DMS153 (cell line): ENCODE measurements at places on chromosomes 11 and 22.

- DNase-seq, result no peak
Measured at GRCh38 chr22:45922256-45922655, 54.7 kb downstream of the WNT7B start.

DNA sequence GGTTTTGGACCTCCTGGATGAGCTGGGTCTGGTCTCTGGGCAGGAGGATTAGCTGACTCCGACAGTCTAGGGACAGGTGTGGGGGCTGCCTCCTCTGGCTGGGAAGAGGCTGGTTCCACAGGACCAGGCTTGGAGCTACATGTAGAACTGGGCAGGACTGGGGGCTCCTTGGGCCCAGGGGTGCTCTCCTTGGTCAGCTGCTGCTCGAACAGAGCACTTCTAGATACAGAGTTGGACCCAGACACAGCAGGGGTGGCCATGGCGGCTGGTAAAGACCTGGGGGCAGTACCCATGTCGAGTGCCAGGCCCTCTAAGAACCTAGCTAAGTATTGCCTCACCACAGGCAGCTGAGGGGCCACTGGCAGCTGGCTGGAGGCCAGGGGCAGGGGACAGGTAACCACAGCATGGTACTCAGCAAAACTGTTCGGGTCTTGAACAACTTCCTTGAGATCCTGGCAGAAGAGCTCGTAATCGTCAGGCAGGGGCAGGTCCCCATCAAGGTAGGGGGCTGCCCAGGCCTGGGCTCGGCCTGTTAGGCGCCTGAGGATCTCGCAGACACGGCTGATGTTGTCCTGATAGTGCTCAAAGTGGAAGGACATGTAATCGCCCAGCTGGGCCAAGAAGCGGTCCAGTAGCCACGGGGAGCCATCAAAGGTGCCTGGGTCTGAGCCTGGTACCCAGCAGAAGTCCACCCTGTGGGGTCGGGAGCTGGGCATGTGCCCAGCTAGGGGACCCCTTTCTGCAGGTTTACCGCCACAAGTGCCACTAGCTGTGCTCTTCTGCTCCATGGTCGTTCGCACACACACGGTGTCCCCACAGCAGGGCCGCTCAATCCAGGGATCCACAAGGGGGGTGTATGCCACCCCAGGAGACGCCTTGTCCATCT lies 3.1 kb downstream of the GNB1L start:
- DNase-seq, result no peak

DNA sequence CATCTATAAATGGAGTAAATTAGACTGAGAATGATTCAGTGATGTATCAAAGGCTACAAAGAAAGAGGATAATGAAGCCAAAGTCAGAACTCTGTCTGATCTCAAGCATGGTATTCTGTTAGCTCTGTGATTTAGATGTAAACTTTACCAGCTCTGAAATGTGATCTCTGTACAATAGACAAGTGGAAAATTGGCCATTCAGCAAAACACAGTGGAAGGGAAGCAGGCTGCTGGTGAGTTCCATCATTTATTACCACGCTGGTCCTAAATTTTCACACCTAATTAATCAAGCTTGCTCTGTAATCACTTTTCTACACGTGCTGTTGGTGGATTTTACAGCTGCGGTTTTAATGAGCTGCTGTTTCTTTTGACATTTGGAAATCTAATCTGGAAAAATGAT lies 145.1 kb upstream of the OPCML start:
- DNase-seq, result no peak

GRCh38 chr11:131947511-131947910 lies 577.1 kb downstream of the NTM start:
- no peak for DNase-seq

- DNase-seq, result peak; percentile 51
Measured at GRCh38 chr22:50271519-50271970, 1.4 kb upstream of the MAPK11 start.

- DNase-seq, result no peak
Measured at GRCh38 chr11:86277741-86278140, 24.3 kb upstream of the HIKESHI start.

DNA sequence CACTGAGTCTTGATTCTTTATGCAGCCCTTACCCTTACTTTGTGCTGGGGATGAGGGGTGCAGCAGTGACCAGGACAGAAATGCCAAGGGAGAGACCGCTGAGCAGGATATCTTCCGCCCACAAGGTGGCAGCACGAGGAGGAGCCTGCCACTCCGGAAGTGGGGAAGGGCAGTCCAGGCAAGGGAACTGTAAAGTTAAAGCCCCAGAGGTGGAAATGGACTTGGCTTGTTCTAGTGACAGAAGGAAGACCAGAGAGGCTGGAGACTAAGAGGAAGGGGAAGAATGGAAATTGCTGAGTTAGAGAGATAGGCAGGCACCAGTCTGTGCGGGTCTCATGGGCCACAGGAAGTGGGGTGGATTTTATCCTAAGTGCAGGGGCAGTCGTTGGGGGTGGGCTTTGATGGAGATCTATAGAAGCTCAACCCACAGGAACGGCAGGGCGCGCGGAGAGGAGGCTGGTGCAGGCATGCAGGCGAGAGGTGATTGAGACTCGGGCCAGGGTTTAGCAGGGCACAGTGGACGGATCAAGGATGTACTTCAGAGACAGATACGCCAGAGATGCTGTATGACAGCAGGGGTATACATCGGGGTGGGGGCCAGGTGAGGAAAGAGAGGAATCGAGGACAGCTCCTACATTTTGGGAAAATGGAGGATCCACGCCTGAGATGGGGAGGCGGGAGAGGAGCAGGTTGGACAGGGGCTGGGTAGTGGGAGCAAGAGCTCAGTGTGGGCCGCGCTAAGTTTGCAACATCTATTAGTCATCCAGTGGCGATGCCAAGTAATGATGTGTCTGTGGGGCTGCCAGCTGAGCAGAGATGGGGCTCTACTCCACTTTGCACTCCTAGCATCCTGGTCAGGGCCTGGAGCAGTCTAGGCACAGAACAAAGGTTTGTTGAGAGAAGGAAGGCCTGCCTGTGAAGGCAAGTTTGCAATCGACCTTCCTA lies 3.3 kb upstream of the GRK2 start:
- peak; percentile 65 for DNase-seq

DNA sequence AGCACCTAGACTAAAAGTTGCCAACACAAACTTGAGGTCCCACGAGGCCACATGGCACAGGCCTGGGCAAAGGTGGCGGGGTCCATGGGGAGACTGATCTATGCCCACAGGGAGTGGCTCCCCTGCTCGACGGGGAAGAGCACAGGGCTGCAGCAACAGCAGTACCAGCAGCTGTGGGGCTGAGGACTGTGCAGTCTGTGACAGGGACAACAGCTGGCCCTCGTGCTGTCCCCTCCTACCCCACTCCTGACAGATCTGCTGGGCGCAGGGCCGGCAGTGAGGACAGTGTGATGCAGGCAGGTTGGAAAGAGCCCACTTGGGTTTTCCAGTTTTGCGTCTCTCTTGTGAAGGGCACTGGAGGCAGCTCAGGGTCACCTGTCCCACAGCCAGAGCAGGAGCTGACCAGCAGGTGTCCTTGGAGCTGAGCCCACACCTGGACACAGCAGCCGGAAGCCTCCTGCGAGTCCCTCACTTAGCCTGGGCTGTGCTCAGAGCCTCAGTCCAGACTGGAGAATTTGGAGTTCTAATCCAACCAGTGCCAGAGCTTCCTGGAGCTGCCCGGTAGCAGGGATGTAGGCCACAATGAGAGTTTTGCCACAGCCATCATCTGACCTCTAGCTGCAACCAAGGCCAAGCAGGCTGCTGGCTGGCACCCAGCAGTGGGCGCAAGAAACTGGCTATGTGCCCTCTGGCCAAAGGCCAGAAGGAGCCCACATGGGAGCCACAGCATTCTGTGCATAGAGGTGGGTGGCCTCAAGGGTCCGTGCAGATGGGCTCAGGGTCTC lies 3.6 kb upstream of the GAS2L1 start:
- DNase-seq, result no peak

- no peak for DNase-seq
Measured at GRCh38 chr11:27059431-27059830, 18.8 kb downstream of the BBOX1 start.

DNA sequence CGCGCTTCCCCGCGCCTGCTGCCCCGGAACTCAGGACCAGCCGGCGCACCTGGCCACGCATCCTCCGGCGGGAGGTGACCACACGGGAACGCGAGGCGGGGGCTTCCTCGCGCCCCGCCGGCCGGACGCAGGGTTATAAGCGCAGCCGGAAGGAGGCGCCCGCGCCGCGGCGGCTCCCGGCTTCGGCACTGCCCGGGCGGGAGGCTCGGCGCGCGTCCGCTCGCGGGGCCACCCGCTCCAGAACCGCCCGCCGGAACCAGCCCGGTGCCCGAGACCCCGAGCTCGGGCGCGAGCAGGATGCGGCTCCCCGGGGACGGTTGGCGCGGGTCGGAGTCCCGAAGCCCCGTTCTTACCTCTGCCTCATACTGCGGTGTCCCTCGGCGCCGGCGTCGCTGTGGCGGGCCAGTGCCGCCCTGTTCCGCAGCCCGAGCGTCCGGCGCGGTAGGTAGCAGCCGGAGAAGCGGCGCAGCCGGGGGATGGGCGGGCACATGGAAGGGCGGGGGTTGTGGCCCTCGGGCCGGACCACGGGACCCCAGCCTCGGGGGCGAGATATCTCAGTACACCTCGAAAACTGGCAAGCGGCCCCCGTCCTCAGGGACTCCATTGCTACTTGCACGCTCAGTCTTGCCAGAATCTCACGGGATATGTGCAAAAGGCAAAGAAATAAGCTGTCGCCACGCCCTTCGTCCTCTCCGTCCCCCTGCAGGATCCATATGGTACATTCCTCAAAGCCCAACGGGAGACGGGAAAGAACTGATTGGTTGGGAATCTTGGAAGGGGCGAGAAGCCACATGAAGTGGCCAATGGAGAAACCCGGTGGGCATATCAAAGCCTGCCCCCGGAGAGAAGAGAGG lies 23.1 kb downstream of the MICAL3 start:
- DNase-seq, result peak; percentile 95

GRCh38 chr11:86800960-86801272 lies 574 bp downstream of the PRSS23 start:
- no peak for DNase-seq

GRCh38 chr11:35170503-35170902 lies 31.5 kb downstream of the CD44 start:
- DNase-seq, result no peak

- DNase-seq, result no peak
Measured at GRCh38 chr11:61264371-61264770, 23.4 kb downstream of the PGA5 start.

GRCh38 chr22:20839837-20840645 lies 18.6 kb downstream of the PI4KA start:
- no peak for DNase-seq

GRCh38 chr11:28536504-28537267 lies 428.5 kb downstream of the METTL15 start:
- DNase-seq, result no peak

DNA sequence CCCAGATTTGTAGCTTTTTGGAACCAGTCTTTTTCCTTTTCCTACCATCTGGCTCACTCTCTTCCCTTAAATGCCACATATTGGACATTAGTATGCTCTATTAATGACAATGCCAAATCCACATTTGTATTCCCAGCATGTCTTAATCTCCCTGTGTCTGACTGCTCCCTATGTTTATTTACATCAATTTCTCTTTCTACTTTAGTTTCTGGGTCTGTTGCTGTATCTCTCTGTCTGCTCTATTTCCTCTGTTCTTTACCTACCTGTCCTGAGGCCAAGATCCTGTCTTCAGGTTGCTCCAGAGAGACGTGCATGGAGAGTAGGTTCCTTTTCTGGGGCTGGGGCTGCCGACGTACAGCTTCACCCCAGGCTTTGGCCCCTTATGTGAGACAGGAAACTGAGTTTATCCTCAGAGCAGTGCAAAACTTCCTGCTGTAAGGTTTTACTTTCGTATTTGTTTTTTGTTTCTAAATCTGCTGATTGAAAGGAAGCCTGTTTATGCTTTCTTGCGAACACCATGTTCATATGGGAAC lies 25.6 kb downstream of the OR2AG2 start:
- DNase-seq, result no peak

DNA sequence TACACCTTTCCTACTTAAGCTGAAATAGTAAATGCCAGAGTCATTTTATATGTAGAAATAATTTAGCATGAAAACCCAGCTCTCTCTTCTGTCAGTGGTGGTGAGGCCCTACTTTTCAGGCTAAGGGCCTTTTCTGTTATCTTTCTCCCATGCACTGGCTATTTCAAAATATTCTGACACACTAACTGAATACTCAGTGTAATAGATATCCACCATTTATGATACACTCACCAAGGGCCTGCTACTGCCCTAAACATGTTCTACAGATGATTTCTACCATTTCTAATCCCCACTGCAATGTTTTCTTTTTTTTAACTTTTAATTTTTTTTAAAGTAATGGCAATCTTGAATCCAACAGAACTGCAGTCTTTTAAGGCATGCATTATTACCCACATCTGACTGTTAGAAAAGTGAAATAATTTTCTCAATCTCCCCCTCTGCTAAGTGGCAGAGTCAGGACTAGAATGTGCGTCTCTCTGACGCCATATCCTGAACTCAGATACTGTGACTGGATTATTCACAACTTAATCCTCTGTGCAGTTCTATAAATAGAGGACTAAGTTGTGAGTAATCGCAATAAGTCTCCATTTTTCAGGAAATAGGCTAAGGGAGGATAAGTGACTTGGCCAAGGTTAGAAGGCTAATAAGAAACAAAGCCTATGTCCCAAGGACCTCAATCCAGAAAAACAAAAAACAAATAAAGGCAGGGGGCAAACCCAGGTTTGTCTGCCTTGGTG lies 44.0 kb downstream of the GRAMD1B start:
- DNase-seq, result no peak

DNA sequence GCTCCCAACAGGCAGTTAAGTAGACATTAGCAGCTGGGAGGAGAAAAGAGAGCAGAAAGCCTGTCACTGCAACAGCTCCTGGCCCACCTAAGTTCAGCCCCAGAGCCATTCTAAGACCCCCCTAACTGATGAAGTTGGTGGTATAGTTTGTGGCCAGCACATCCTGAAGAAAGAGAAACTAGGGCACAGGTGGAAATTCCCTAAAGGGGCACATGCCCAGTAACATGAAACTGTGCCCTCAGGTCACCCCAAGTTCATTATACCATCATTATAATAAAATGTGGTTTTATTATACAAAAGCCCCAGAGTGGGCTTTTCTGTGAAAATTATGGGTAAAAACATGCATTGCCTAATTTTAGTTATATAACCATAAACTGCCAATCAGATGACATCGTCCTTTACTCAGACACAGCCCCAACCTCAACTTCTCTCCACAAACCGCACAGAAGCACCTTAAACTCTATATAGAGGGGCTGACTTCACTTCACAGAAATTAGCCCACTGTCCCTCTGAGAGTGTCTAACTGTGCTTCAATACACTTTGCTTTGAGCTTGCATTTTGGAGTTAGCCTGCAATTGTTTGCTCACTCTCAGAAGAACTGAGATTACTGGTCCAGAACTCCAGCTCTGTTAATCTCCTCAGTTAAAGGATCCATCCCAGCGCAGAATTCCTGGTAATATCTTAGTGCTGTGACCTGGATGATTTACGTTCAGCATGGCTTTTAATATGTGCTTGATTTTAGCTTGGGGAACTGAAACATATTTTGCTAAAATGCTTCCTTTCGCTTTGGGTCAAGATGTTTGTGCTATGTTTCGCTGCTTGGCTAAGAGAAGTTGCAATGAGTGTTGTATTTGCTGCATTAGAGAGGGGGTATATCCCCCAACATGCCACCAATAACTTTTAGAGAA lies 1.8 kb upstream of the APOL3 start:
- DNase-seq, result no peak
